Activated naive CD4-positive, alpha-beta T cell (primary cell): ENCODE measurements at places on chromosomes 2 and 18.
A peak's percentile ranks its signal among the peaks of the same experiment; 100 is the strongest.

DNA sequence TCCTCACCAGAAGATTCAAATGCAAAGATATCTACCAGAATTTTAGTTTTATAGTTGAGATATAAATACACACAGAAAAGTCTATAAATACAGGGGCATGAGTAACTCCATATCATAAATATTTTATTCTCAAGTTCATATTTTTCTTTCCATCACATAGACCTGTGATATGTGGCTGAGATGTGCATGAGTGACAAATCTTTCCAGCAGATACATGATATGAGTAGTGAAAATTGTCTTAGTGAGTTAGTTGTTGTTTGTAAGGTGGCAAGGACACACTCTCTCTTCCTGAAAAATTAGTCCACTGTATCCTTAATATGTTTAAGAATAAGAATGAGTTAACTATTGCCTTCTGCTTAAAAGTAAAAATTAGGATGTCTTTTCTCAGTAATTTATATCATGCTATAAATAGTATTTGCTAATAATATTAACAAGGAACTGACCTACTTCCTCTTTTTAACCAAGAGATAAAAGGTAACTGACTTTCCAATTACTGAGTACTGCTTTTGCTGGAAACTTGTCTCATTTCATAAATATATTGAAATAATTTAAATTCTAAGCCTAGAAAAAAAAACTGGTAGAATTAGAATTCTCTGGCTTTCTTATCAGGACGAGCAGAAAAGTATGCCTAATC is 85.2 kb upstream of the SESTD1 start:
- no peak for DNase-seq

- DNase-seq, result no peak
Measured at GRCh38 chr18:36128530-36128870, 640 bp downstream of the SLC39A6 start.

- no peak for DNase-seq
Measured at GRCh38 chr2:149446748-149447147, 116.4 kb downstream of the LYPD6 start.

DNA sequence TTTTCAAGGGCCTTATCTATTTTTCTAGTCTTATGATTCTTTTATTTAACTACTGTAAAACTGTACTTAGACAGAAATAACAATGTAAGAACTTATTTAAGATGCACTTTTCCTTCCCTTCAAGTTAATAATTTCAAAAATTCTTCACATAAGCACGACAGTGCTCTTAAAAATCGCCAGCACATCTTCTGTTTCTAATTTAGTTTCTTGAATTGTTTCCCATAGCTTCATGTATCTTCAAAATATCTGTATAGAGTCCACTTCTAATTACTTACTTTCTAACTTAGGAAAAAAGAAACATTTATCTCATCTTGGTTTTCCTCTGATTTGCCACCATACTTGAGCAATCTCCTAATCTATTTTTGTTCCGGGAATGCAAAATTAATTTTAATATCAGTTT is 196.1 kb downstream of the BABAM2 start:
- DNase-seq, result no peak

DNA sequence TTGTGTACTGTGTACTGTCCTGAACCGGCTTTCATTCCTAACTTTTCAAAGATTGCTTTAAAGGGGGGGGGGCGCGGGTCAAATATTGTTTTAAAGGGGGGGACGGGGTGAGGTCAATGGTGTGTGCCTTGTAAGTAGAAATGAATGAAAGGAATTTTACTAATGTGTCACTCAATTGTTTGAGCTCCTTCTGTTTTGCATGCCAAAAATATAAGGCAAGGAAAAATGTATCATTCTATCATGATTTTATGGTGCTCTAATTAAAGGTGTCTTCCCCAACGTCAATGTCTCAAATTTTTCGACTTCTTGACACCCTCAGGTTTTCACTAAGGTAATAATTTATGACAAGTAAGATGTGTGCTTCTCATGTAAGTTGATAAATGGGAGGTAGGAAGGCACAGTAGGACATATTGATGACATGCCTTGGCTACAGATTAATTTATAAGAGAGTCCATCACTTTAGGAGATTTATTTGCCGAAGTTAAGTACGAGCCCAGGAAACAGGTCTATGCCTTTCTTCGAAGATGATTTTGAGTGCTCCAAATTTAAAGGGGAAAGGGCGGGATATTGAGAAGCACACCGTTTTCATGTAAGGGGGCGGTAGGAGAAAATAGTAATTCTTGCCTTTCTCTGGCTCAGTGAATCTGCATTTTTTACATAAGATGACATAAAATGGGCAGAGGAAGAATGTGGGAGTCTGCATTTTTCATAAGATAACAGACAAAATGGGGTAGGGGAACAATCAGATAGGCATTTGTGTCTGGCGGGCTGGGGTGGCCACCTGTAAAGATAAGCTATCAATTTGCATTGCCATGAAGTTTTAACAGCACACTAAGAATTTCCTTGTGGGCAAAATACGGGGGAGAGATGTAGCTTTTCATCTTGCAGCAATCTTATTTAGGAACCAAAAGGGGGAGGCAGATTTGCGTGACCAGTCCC is 1.2 kb upstream of the TRAPPC8 start:
- no peak for DNase-seq

DNA sequence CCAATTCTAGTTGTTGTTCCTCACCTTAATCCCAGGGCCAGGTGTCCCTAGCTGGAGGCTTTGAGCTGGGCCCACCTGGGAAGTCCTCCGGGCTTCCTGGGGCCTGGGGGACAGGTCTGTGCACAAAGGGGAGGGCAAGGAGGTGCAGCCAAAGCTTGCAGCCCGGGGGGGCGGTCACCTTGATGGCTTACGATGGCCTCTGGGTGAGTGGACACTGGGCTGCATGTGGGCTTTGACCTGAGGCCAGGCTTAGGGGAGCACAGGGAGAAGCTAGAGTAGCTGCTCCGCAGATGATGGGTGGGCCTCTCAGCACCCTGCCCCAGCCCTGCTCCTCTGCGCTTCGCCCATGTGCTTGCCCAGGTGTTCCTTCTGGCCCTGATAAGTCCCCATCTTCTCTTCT is 41.8 kb upstream of the HAAO start:
- DNase-seq, result no peak

DNA sequence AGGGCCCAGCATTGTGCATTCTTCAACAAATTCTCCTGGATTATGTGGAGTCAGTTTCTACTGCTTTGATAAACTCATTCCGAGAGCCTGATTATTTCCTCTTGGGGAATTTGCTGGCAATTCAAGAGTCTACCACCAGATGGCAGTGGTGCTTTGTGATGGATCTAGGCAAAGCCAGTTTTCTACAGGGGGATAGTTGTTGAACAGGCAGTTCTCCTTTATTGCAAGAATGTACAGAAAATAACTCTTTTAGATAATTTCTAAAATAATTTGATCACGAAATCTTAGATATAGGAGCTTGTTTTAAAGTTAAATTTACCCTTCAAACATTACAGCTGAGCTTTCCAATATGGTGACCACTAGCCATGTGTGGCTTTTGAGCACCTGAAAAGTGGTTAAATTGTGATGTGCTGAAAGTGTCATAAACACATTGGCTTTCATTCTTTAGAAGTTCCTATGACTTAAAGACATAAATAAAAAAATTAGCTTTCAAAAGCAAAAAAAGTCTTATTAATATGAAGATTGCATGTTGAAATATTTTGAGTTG is 66.7 kb upstream of the HAAO start:
- DNase-seq, result peak; percentile 30
